ENCODE measurements at places on chromosomes 1 and 21.
A peak's percentile ranks its signal among the peaks of the same experiment; 100 is the strongest.

DNA sequence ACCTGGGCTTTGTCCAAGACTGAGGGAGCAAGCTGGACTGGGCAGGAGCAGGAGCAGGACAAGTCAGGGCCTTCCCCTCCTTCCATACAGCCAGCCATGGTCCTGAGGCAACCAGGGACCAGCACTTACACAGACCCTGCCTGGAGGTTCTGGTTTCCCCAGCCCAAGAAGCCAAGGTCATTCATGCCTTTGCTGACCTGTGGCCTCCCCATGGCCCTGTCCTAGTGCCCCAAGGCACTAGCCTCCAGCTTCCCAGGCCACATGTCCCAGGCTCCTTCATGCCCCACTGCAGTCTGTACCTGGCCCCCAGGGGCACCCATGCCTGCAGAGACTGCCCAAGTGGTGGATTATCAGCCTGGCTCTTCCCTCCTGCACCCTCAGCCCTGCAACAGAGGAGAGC, 243.9 kb downstream of the TOMM20 start:
- peak; percentile 49 for DNase-seq

DNA sequence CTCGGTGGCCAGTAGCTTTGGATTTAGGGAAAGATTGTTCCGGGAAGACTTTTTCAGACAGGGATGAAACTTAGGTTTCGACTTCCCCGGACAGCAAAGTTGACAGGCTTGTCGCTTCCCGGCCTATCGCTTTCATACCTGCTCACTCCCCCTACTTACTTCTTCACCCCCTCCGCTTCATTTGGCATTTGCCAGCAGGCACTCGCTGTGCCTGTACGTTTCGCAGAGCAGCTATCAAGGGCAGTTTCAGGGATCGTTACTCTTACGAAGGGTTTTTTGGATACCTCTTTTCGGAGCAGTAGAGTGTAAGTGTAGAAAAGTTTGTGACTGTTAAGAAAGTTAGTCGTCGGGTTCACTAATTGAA, 393 bp downstream of the BLZF1 start:
- DNase-seq = peak; percentile 63

DNA sequence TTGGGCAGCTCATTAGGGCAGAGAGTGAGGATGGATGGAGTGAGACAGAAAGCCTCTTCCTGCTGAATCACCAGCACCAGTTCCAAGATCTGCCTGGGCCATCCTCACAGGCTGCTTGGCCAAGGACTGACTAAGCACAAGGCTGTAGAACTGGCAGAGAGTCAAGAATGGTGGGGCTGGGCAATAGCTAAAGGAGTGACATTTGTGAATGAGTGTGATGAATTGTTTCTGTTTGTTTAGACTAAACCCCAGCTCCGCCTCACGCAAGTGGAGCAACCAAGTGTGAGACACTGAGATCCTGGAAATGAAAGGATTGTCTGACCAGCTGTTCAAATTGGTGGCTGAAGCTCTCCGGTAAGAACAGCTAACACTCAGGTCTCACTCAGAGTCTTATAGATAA, 38.6 kb downstream of the BRINP2 start:
- DNase-seq = peak; percentile 79

DNA sequence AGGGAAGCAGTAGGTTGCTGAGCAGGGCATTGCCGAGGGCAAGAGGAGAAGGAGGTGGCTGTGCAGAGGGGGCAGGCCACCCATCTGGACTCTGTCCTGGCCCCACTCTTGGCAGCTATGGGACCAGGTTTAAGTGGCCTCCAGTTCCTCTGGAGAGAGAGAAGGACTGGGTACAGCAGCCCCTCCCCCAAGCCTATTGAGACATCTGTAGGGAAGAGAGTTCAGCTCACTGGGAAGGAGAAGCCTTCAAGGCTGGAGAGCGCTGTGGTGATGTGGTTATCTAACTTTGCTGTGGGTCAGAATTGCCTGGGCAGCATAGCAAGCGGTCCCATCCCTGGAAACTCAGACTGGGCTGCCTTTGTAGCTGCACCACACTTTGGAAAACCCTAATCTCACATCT, 93.9 kb downstream of the KCNJ15 start:
- DNase-seq = no peak

Measured in aorta (tissue), 5 donors.